Stimulated activated CD8-positive, alpha-beta memory T cell treated with anti-CD3 and anti-CD28 coated beads, Interleukin-15, amount 100 ng/mL, for 4 hours (primary cell): ENCODE measurements at places on chromosomes 11 and 22.

GRCh38 chr11:128825050-128825784, 41.9 kb downstream of the KCNJ1 start:
- DNase-seq = no peak

DNA sequence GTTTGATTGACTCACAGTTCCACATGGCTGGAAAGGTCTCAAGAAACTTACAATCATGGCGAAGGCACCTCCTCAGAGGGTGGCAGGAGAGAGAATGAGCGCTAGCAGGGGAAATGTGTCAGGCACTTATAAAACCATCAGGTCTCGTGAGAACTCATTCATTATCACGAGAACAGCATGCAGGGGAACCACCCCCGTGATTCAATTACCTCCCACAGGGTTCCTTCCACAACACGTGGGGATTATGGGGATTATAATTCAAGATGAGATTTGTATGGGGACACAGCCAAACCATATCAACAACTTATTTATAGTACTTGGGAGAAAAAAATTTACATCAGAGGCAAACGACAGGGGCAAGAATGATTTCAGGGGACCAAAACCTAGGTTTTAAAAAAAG, 3.0 kb downstream of the ME3 start:
- DNase-seq = no peak

GRCh38 chr11:65429724-65430405, 7.3 kb downstream of the NEAT1 start:
- no peak for DNase-seq

DNA sequence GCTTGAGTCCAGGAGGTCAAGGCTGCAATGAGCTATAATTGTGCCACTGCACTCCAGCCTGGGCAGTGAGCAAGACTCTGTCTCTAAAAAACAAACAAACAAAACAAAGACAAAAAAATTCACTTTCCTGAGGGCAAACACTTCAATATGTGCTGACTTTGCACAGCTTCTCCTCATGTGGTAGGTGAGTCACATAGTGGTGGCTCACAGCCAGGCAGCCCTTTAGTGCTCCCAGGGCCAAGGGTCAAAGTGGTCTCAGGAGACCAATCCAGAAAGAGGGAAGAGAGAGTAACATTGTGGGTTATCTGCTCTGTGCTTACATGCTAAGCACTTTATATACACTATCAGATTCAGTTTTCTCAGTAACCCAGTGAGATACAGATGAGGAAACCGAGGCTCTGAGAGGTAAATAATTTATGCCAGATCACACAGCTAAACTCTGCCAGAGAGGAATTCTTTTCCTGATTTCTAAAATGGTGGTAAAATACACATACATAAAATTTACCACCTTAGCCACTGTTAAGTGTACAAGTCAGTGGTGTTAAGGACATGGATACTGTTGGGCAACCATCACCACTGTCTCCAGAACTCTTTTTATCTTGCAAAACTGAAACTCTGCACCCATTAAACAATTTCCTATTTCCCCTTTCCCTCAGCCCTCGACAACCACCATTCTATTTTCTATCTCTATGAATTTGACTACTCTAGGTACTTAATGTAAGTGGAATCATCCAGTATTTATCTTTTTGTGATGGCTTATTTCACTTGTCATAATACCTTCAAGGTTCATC, 231.7 kb upstream of the NARS2 start:
- DNase-seq = no peak

DNA sequence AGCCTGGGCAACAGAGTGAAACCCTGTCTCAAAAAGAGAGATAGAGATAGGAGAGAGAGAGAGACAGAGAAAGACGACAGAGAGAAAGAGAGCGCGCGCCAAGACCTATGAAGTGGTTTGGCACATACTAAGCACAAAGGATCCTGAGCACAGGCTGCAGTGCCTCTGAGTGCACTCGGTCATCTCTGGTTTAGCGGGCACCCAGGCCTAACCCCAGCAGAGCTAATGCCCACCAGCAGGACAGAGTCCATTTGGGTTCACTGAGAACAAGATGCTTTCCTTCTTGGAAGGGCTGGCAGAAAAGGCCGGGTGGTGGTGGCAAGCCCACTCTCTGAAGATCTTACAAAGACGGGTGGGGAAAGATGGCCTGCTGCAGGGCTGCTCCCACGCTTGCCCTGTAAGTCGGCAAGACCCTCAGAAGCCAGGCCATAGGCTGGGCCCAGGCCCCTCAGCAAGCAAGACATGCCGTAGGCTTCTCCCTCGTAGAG, 3.3 kb downstream of the SCARF2 start:
- no peak for DNase-seq
